Stimulated activated CD4-positive, alpha-beta T cell treated with anti-CD3 and anti-CD28 coated beads, TNF-alpha, amount 100 ng/mL, for 24 hours (primary cell): ENCODE measurements at places on chromosomes 2 and 18.

DNA sequence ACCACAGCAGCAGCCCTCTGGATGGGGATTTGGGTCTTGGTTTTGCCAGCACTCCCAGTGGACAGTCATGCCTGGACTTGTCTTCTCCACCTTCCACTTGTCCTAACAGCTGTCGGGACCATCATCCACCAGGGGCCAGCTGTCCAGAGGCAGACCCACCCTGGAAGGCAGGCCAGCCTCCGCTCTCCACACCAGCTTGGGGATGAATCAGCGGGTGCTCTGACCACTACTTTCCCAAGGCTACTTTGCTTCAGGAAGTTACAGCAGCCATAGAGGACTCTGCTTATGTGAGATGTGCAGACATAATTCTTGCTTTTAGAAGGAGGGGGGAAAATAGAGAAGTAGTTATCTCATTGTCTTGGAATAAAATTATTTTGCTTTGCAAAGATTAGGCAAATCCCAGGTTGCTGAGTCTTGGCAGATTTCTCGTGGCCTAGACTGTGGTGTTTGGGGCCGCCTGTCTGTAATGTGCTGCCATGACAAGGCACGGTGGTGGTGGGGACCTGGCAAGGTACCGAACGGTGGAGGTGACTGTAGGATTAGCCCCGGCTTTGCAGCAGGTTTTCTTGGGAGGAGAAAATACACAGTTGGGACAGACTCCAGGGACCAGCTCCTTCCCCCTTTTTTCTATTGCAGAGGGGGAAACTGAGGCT, 148.7 kb downstream of the AGAP1 start:
- DNase-seq = no peak

DNA sequence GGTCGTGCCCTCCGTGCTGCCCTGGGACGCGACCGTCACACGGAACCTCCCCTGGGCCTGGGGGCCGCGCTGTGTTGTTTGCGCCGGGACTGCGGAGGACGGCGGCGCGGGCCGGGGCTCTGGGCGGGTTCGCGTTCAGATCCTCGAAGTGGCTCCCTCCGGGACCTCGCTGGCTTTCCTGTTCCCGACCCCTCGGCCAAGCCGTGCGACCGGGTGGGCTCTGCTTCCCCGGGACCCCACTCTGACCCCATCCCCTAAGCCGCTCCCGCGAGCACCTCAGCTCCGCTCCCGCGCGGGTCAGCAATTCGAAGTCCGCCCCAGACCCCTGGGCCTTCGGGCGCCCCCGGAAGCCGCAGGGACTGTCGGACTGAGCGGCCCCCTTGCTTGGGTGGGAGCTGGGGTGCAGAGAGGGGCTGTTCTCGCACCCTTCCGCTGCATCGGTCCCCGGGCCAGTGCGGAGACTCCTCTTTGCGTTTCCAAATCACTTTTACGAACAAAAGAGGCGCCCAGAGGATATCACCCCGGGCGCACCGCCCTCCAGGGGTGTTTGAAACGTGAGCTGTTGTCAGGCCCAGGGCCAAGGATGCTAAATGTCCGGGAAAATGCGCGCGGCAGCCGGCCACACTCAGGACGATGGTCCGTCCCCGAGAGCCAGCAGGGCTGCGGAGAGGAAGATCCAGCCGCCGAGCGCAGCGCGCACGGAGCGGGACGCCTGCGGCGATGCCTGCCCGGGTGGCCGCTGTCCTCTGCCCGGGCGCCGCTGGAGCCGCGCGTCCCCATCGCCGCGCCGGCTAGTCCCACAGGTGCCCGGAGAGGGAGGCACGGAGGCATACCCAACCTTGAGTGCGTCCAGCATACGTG, 73.5 kb downstream of the ZCCHC2 start:
- DNase-seq = no peak

DNA sequence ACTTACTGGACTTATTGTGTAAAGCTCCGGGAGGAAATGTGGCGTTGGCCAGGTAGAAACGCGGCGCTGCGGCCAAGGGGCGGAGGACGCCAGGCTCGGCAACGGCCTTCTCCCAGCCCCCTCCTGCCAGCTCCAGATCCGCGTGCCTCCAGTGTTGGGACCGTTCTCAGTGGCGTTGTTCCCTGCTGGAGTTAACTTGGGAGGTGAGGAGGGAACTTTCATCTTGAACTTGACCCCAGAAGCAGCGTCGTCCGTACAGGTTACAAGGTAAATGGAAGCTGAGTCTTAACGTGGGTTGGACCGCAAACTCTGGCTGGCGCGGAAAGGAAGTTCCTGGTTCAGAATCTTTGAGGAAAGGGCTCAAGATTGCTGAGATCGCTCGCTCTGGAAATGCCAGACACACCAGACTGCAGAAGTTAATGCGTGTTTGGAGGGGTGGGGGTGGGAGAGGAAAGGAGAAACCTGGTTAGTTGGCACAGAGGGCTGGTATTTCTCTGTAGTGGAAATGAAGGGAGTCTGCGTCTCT, 1.3 kb downstream of the TANC1 start:
- no peak for DNase-seq

DNA sequence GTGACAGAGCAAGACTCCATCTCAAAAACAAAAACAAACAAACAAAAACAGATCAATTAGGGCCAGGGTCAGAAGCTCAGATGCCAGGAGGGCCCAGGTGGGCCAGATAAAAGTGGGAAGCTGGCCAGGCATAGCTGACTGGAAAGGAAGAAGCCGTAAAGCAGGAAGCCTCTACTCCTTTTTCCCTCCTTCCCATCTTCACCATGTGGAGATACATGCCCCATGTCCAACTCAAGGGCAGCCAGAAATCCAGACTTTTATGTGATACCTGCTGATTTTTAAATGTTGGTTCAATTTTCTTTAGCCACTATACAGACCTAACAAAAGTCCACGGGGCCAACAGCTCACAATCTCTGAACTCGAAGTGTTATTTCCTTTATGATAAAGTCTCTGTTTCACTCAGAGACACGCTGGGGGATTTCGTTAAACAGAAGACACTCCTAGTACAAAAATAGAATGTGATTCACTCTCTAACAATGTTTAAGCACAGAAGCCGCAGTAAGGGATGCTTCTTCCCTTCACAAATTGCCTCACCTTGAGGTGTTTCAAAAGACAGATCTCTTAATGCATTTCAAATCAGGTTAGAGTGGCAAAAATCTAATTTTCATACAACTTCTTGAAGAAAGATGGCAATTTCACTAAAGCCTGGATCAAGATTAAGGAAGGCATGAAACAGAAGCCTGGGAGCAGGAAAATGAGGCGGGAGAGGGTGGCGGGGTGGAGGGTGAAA, 14.0 kb downstream of the TMEM247 start:
- DNase-seq = no peak

DNA sequence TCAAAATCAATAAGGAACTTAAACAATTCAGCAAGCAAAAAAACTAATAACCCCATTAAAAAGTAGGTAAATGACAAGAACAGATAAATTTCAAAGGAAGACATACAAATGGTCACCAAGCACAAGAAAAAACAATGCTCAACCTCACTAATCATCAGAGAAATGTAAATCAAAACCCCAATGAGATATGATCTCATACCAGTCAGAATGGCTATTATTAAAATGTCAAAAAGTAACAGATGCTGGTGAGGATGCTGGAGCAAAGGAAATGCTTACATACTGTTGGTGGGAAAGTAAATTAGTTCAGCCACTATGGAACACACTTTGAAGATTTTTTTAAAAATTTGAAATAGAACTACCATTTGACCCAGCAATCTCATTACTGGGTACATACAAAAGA, 538.0 kb downstream of the TMX3 start:
- no peak for DNase-seq

DNA sequence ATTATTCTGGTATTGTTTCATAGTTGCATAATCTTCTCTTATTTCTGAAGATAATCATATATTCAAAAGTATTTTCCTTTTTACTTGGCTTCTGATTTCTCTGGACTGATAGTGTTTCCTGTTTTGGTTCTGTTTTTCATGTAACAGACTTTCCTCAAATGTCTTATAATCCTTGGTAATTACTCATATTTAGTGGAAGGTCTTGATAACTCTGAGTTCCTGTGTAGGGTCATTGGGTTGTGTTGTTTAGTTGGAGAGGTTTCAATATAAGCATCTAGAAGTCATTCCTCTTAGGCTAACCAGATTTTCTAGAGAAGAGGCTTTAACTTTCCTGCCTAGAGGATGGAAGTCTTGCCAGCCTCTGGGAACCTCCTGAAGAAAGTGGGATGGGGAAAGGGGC, 23.8 kb downstream of the MFSD6 start:
- no peak for DNase-seq

DNA sequence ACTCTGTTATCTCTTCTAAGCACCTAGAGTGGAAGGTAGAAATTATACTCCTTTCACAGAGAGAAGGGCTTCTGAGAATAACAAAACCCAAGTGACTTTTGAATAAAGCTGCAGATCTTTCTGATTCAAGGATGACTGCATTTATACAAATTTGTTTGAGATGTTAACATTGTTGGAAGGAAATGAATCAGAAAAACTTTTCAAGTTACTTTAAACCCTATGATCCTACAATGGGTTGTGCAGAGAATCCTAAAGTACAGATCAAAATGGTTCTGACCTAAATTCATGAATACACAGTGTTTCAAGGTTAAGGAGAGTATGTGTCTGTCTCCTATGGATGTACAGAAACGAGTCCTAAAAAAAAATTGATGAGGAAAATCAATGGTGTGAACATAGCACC, 1.8 kb downstream of the RFTN2 start:
- no peak for DNase-seq

DNA sequence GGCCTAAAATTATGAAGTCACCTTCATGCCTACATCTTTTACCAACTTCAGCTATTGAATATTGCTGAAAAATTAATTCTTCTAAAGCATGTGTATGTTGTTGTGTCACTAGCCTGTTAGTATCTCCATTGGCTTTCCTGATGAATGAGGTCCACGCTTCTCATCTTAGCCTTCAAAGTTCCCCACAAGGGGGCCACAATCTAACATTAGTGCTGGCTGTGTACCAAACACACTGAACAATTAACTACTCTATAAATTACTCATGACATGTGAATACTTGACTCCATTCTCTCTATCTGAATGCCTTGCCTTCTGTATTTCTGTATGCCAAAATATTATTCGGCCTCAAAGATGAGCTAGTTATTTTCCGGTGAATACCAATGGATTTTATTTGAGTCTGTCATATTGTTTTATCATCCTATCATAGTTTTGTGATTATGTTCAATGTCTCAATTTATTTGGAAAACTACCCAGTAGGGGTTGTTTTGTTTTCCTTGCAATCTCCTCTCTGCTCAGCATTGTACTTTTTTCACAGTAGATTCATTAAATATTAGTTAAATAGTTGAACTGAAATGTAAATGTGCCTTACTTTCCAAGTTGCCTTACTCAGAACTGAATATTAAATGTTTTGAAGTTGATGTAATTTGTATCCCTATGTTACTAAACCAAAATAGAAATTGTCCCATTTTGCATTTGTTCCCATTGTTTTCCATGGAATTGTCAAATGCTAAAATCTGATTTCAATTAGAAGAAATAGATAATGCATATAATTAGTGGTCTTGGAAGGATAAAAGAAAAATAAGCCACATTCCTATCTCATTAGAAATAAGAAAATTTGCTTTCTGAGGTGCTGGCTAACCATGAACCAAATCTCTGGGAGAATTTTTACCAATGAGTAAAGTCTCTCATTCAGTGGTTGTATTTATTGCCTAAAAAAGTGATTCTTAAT, 208.4 kb upstream of the COL3A1 start:
- DNase-seq = no peak

GRCh38 chr2:100832885-100833284, 12.9 kb downstream of the NPAS2 start:
- DNase-seq = no peak
